ENCODE measurements at places on chromosomes 13 and 19. TPM values are rescaled to one million over a fixed set of nuclear protein-coding genes. Genes with fewer than 3 reads are reported as not detected.

Gene EVI5L
- 9.3 TPM for total RNA-seq

Gene PTH2
- total RNA-seq = not detected

Gene ICAM5
- total RNA-seq = 0.10 TPM

Gene SMIM17
- total RNA-seq = not detected

Gene DDX49
- total RNA-seq = 45.2 TPM

Gene EFNB2
- 0.37 TPM for total RNA-seq

Gene C1QTNF9
- not detected for total RNA-seq

Gene KLK3
- not detected for total RNA-seq

Gene ACER1
- 1.5 TPM for total RNA-seq

Gene GRK1
- total RNA-seq = not detected

Gene IL11
- 0.25 TPM for total RNA-seq

Gene CEACAM5
- not detected for total RNA-seq

Gene ZNF264
- total RNA-seq = 43.8 TPM

Gene C1QTNF9B
- total RNA-seq = not detected

Gene TNFRSF19
- 0.16 TPM for total RNA-seq

Gene PCSK4
- 3.3 TPM for total RNA-seq

Gene ZNF681
- 1.5 TPM for total RNA-seq

Gene NLRP11
- total RNA-seq = not detected
